ENCODE measurements at places on chromosomes 1 and 21. TPM values are rescaled to one million over a fixed set of nuclear protein-coding genes. Genes with fewer than 3 reads are reported as not detected.

Gene KCNN3
- total RNA-seq = 0.14 TPM

DNA sequence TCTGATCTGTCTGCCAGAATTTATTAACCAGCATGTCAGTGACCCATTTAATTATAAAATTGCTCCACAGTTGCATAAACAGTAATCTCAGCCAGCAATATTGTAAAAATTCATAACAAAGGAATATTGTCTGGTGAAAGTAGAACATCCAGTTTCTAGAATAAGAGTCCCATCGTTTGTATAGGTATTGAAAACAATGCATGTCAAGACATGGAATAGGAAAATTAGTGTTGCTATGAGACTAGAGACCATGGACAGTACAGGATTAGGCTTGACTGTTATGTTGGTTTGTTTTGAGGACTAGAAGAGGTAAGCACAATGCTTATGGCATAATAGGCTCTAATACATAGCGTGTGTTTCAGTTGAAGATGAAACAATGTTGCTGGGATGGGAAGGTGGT is 37.1 kb downstream of the ATF6 start:
- no peak overlapping the region for H3K4me3 ChIP-seq
- no peak overlapping the region for H3K27ac ChIP-seq
- no peaks in the 10 kb centered on the region for H3K27me3 ChIP-seq
- H3K4me1 ChIP-seq = peaks cover 25% of the 10 kb centered on the region
- DNase-seq = no peak

Gene CLCA2
- not detected for total RNA-seq

Gene NPR1
- total RNA-seq = 0.05 TPM

Gene FAM72D
- total RNA-seq = 20.1 TPM

Gene FALEC
- total RNA-seq = not detected

DNA sequence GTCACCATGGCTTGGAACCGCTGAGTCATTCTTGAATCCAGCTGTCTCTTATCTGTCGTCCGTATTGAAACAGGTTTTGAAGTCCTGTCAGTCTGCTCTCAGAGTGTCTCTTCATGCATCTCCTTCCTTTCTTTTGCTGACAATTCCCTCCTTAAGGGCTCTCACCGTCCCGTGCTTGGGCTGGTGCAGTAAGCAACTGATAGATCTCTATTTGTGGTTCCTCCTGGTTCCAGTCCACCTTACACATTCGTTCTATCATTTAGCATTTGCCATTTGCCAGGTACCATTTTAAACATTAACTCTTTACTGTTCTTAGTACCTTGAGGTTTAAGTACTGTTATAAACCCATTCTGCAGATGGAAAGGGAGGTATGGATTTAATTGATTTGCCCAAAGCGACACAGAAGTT is 88.9 kb downstream of the DYRK1A start:
- DNase-seq = peak; percentile 29
- peak overlapping the region; percentile 39 for H3K27ac ChIP-seq
- no peak overlapping the region for H3K4me3 ChIP-seq
- H3K27me3 ChIP-seq = no peaks in the 10 kb centered on the region

Gene CA6
- 0.17 TPM for total RNA-seq

DNA sequence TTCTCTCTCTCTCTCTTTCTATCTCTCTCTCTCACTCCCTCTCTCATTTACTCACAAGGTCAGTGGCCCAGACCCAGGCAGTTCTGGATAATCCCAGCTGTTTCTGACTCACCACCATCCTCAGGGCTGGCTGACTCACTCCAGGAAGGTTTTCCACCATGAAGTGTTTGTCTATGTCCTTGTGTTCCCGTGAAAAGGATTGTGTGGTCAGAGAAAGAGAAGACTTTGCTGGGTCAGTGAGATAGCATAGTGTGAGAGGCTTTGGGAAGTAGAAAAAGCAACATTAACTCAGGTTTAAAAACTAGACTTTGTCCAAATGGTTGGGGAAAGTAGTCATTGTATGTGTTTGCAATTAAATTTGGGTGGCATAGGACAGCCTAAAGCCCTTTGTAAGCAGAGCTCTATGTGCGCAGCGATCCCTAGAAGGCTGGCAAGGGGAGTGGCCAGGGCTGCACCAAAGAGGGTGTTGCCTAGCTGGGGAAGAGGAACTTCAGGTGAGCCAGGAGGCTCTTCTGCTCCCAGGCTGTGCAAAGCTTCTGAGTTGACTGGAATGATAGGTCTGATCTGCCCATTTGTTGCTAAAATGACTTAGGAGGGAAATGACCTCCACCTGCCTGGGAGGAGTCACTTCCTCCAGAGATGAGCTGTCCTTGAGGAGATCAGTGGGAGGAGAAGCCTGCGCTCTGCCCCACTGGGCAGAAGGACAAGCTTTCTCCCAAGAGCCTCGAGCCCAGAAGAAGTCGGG is 4.9 kb upstream of the CAPN2 start:
- H3K36me3 ChIP-seq = no peaks in the 10 kb centered on the region
- H3K4me3 ChIP-seq = no peak overlapping the region
- peaks cover 40% of the 10 kb centered on the region for H3K4me1 ChIP-seq
- peak; percentile 34 for DNase-seq
- H3K27me3 ChIP-seq = no peaks in the 10 kb centered on the region

DNA sequence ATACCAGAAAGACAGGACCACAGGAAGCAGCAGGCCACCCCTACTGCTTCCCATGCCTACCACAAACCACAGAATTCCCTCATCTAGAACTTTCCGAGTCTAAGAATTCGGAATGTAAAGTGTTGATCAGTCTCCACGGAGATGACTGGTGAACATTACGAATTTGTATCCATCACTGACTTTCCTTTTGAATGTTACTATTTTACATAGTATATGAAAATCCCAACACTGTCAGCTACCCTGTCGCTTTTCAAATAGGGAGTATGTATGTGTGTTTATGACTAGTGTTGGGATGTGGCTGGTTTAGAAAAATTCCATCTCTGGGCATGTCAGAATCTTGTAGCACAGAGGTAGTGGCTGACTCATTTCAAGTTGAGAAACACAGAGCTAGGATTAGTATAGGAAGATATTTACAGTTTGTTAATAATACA is 118.2 kb downstream of the COQ8A start:
- no peaks in the 10 kb centered on the region for H3K36me3 ChIP-seq
- H3K27me3 ChIP-seq = peaks cover 5% of the 10 kb centered on the region
- no peak overlapping the region for H3K27ac ChIP-seq
- DNase-seq = no peak

- no peak overlapping the region for H3K4me3 ChIP-seq
- H3K27ac ChIP-seq = no peak overlapping the region
- no peaks in the 10 kb centered on the region for H3K4me1 ChIP-seq
Observed at GRCh38 chr1:187631381-187631675, 802.6 kb downstream of the PLA2G4A start.

DNA sequence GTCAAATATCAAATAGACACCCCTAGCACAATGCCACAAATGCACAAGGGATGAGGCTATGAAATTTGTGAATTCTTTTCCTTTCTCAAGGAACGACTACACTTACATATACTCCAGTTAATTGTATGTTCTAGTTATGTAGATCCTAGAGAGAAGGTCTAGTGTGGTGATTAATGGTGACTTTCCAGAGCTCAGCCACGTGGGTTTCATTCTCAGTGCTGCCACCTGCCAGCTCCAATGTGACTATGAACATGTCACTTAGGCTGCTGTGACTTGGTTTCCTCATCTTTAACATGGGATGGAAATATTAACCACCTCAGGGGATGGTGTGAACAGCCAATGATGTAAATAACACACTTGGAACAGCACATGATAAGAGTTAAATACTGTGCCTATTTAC is 138.3 kb downstream of the APP start:
- H3K4me1 ChIP-seq = peaks cover 10% of the 10 kb centered on the region
- H3K4me3 ChIP-seq = no peak overlapping the region
- peak; percentile 19 for DNase-seq
- no peaks in the 10 kb centered on the region for H3K27me3 ChIP-seq

DNA sequence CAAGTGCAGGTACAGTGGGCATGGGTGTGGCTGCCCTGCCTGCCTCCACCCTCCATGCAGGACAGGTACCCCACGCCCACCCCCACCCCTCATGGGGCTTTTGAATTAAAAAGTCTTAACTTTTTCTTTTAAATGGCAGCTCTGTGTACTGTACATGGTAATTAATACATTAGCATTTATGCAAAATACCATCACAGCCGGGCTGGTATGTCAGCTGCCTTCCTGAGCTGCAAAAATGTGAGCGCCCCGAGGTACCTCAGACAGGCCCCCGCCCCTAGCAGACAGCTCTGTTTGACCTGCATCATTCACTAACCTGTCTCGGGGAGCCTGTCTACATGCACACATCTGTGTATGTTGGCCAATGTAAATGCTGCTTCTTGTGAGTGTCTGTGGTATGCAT is 42.2 kb upstream of the POU3F1 start:
- no peak overlapping the region for H3K4me3 ChIP-seq
- no peaks in the 10 kb centered on the region for H3K4me1 ChIP-seq
- no peak overlapping the region for H3K27ac ChIP-seq

Gene SLC30A10
- not detected for total RNA-seq

GRCh38 chr1:172145656-172146055 is 274.8 kb upstream of the C1orf105 start:
- no peaks in the 10 kb centered on the region for H3K27me3 ChIP-seq
- H3K36me3 ChIP-seq = no peaks in the 10 kb centered on the region
- H3K27ac ChIP-seq = no peak overlapping the region
- DNase-seq = no peak

DNA sequence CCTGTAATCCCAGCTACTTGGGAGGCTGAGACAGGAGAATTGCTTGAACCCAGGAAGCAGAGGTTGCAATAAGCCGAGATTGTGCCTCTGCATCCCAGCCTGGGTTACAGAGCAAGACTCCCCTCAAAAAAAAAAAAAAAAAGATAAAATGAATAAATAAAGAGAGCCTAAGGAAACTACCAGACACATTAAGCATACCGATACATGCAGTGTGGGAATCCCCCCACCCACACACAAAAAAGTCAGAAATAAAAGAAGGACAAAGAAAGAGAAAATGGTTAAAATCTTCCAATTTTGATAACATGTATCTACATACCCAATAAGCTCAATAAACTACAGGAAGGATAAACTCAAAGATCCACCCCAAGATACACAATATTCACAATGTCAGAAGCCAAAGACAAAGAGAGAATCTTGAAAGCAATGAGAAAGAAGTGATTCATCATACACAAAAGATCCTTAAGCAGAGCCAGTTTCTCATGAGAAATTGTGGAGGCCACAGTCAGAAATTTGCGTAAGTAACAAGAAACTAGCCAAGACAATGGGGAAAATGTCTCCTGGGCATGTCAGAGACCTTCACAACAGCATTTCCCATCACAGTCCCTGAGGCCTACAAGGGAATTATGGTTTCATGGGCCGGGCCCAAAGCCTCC is 1197.0 kb downstream of the AMY1C start:
- no peak overlapping the region for H3K4me3 ChIP-seq
- no peak overlapping the region for H3K27ac ChIP-seq
- no peak for DNase-seq
- no peaks in the 10 kb centered on the region for H3K4me1 ChIP-seq
- H3K36me3 ChIP-seq = no peaks in the 10 kb centered on the region

Gene TAL1
- 0.07 TPM for total RNA-seq
